ENCODE measurements at places on chromosomes 3 and 15.

GRCh38 chr15:75232252-75232813 lies 25.8 kb upstream of the GOLGA6C start:
- no peak for DNase-seq

DNA sequence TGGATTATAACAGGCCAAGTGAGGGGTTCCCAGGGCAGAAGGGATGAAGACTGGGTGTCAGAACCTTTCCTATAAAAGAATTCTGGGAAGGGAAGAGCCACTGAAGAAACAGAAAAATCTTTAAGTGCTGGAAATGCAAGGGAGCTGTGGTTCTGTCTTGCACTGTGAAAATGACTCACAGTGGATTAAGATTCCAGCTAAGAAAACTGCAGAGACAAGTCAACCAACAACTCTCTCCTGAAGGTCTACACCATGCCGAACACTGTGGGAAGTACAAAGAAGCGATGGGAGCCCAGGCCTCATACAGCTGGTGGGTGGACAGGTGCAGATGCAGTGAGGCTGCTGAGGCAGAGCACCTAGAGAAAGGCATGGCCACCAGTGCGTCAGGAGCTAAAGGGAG lies 27.7 kb downstream of the ZDHHC3 start:
- no peak for DNase-seq

- DNase-seq, result no peak
Measured at GRCh38 chr3:121809249-121809648, 25.6 kb downstream of the IQCB1 start.

DNA sequence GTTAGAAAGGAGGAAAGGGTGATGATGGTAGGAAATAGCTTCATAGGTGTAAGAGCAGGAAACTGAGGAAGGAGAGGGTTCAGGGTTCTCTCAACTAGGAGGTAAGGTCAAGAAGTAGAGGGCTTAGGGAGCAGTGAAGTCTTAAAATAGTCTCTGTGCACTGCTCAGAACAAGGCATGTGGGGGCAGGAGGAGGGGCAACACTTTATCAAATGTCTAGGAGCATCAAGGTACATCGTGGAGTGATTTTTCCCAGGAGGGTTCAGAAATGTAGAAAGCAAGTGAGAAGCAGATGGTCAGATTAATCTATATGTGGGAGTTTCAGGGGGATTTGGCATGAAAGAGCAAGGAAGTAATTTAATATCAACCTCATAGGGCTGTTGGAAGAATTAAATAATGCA lies 58.8 kb downstream of the TNIK start:
- DNase-seq, result no peak

- DNase-seq, result no peak
Measured at GRCh38 chr3:89360156-89360555, 252.7 kb downstream of the EPHA3 start.

DNA sequence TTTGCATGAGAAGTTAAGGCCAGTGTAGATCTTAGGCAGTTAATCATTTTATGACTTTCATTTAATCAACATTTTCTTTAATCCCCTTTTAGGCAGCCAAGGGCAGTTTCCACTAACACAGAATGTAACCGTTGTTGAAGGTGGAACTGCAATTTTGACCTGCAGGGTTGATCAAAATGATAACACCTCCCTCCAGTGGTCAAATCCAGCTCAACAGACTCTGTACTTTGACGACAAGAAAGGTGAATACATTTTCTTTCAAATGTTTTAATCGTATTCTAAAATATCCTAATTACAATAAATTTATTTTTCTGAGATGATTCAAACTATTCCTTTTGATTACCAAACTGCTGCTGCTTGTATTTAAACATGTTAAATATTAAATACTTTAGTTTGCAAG lies 843.2 kb downstream of the CADM2 start:
- DNase-seq, result no peak

- DNase-seq, result no peak
Measured at GRCh38 chr3:174462916-174463315, 396.2 kb upstream of the NAALADL2 start.

DNA sequence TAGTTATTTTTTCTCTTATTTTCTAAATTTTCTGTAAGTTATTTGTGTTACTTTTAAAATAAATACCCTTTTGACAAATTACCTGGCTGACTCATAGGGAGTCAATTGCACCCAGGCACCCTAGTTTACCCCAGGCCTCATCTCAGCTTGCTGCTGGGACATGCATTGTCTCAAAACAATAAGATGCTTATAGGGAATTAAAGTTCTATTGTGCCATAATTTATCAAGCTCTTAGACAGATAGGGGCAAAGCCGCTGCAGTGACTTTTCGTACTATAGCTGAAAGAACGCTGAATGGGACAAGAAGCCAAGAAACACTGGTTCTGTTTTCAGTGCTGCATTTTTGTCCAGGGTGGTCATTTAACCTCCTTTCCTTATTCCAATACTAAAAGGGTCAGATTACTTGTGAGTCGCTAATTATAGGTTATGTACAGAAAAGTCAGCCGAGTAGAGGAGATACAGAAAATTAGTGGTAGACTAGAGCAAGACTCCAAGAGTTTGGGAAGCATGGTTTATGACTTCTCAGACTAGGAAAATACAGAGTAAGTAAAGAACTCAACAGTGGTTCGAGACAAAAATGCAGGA lies 50.3 kb downstream of the EXD1 start:
- DNase-seq, result no peak

GRCh38 chr3:66039590-66039887 lies 821 bp upstream of the MAGI1 start:
- no peak for DNase-seq

GRCh38 chr15:60673918-60674558 lies 195.1 kb upstream of the ICE2 start:
- DNase-seq, result no peak

- DNase-seq, result no peak
Measured at GRCh38 chr3:107727102-107727501, 204.3 kb downstream of the BBX start.

GRCh38 chr3:38563886-38564270 lies 67.7 kb downstream of the EXOG start:
- DNase-seq, result no peak

- DNase-seq, result no peak
Measured at GRCh38 chr3:48189321-48189720, 1.1 kb upstream of the CDC25A start.

DNA sequence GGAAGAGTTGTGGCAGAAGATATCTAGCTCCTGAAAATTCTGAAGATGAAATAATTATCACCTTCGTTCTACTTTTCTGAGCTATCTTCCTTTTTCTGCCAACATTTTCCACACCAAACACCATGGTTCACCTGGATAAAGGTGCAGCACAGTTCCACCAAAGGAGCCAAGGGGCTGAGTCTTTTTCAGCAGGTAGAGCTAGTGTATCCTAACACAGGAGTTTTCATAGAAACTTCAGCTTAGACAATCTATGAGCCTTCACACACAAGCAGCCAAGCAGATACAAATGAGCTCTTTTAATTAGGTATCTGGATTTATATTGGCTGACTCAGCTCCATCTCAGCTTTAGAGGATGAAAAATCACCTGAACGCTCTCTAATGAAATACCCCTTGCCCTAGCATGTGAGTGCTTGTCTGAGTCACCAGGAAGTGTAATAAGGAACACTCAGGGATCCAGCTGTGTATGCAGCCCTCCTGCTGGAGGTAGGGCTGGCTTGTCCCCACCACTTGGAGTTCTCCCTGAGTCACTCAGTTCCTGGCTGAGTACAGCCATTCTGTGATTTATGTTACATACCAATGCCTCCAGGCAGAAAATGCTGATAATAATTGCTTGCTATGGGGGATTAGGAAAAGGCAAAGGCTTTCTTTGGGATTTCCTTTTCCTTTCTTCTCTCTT lies 385.7 kb downstream of the LSAMP start:
- DNase-seq, result no peak

GRCh38 chr3:133905376-133905775 lies 9.7 kb upstream of the RAB6B start:
- no peak for DNase-seq

DNA sequence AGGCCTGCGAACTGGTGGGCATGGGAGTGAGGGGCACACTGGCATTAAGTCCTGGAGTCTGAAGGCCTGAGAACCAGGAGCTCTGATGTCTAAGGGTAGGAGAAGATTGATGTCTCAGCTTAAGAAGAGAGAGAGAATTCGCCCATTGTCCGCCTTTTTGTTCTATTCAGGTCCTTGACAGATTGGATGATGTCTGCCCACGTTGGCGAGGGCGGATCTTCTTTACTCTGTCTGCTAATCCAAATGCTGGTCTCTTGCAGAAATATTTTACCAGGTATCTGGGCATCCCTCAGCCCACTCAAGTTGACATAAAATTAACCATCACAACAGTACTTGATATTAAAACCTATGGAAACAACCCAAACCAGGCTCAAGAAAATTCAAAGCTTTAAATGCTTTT lies 44.1 kb downstream of the MAP6D1 start:
- no peak for DNase-seq

- no peak for DNase-seq
Measured at GRCh38 chr3:128554465-128555097, 61.6 kb upstream of the GATA2 start.

GRCh38 chr3:117165601-117166051 lies 456.0 kb downstream of the TUSC7 start:
- no peak for DNase-seq

- DNase-seq, result no peak
Measured at GRCh38 chr3:122365073-122365472, 18.0 kb downstream of the MIX23 start.

GRCh38 chr3:187943677-187944389 lies 198.6 kb upstream of the BCL6 start:
- no peak for DNase-seq

DNA sequence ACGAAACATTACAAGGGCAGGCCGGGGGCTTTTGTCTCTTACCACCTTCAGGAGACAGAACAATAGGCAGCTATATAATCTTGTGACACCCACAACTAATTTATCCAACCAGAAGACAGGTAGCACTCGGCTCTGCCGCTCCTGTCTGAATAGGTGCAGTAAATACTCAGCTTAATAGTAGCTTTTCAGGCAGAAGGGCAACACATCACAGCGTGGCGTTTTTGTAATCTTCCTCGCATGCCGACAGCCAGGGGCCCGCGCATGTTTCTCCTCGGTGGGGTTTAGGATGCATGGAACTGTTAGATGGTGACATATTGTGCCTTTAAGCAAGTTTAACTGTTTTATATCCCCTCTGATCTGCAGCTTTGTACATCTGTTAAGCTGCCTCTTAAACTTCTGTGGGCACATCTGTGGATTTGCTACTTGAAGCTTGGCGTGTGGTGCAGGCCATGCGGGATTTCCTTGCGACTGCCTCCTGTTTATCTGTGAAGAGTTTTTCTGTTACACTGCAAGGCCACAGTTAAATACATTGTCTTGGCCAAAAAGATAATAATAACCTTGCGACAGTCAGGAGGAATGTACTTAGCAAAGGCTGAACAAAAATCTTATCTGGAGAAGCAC lies 123.2 kb upstream of the BNIP2 start:
- no peak for DNase-seq

- no peak for DNase-seq
Measured at GRCh38 chr3:43779850-43780249, 89.1 kb downstream of the ABHD5 start.

DNA sequence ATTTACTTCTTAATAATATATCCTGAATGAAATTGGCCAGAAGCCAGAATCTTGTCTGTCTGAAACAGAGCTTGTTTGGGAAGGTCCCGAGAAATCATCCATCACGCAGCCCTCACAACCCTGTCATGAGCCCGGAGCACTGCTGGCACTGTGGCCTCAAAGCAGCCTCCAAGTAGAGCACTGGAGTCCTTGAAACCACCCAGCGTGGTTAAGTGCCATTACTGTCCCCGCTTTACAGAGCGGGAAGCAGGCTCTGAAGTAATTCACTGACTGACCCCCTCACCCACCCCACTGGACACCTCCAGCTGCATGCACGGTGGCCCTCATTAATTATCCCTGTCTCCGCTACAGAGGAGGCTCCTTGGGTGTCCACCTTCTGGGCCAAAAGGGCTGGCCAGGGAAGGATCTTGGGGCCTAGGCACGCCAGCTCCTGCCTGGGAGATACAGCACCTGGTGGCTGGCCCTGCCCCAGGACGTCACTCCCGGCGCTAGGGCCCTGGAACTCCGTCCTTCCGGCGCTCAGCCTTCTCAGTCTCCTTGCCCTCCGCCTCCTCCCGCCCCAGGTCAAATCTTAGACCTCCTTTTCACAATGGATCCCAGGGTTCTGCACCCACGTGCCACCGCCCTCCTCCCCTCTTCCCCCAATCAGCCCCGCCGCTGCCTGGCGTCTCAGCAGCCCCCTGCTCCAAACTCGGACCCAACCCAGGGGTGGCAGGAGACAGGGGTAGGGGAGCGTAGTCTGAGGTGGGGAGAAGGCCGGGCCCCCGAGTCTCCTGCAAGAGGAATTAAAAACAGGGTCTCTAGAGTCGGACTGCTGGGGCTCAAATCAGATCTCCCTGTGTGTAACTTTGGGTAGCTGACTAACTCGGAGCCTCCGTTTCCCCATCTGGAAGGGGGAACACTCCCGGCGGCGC lies 1.1 kb downstream of the TKT start:
- DNase-seq, result no peak

DNA sequence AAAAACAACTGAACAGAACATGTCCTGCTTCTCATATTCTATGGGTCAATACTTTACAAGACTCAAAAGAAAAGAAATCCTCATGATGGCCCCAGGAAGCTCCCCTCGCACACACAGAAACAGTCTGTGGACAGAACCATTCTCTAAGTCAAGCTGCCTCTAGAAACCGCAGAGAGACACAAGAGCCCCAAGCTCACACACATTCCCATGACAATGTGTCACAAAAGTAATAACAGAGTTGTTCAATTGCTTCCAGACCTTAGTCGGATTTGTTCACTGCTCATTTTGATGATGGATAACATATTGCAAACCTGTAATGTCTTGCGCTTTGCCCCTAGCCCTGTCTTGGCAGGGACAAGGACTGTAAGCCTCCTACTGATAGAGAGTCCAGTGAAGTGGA lies 60.9 kb downstream of the UMPS start:
- DNase-seq, result no peak

DNA sequence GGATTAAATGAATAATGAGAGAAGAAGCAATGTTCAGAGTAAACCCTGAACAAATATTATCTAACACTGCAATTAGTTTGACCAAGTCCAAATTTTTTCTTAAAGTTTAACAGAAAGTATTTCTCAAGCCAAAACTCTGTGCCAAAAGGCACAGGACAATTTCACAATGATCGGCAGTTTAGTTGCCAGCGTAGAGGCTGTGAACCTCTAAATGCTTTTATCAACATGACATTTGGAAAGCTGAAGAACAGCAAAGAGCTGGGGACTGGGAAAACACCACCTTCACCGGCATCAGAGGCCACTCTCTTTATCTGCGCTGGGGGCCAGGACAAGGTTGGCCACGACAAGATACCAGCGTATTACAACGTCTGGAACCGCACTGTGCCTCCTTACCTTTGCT lies 125.6 kb downstream of the ADAMTS17 start:
- no peak for DNase-seq

GRCh38 chr15:78796510-78796909 lies 14.8 kb downstream of the ADAMTS7 start:
- no peak for DNase-seq

- no peak for DNase-seq
Measured at GRCh38 chr3:186411994-186412393, 50.0 kb upstream of the DGKG start.

GRCh38 chr3:13950042-13950441 lies 70.2 kb upstream of the WNT7A start:
- no peak for DNase-seq
